Stimulated activated CD8-positive, alpha-beta memory T cell treated with anti-CD3 and anti-CD28 coated beads, Interleukin-7, amount 100 ng/mL, for 24 hours (primary cell): ENCODE measurements at places on chromosomes 4 and X.

- no peak for DNase-seq
Observed at GRCh38 chr4:179804440-179804839, 2362.2 kb upstream of the AGA start.

GRCh38 chr4:39713691-39714090 lies 15.8 kb downstream of the UBE2K start:
- no peak for DNase-seq

GRCh38 chr4:170022211-170022610 lies 4.0 kb downstream of the MFAP3L start:
- no peak for DNase-seq

DNA sequence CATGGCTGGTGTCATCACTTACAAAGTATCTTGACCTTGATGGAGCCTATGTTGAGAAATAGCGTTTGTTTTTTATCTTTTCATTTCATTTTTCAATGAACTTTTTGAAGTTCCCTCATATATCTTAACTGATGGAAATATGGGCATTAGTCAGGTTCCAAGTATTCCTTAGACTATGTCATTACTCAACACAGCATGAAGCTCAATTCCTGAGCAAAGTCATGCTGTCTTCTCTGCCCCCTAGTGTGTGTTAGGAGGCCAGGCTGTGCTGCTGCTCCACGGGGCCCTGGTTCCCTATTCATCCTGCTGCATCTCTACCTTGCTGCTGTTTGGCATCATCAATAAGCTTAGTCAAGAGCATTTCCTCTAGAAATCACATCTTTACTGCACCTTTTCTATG lies 40.9 kb downstream of the GPR143 start:
- no peak for DNase-seq

DNA sequence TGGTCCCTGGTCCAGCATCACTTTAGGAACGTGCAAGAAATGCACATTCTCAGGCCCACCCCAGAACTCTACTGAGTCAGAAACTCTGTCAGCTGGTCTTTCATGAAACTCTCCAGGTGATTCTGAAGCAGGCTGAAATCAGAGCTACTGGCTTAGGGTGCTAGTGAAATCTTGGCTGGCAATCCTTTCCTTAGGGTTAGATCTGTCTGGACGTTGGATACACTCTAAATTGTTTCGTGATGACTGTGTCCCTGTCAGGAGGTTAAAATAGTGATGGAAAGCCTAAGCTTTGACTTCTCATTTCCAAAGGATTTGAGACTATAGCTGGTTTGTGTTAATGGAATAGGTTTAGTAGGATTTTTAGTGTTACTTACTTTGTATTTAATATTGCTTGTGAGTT lies 99.1 kb downstream of the ARHGAP10 start:
- DNase-seq: no peak

DNA sequence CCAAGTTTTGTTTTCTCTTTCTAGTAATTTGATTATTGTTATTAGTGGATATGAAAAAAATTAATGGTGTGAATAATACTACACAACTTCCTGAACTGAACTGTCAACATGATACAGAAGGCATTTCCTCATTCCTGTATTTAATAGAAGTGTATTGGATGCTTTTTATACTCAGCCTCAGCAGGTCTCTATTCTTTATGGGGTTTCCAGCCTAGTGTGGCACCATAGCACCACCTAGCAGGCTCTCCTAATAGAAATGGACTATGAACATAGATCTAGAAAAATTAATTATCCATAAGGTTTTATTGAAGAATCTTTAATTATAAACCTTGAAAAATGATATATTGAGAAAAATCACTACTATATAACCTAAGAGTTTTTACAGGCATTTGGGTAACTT lies 52.4 kb downstream of the GLRB start:
- no peak for DNase-seq

DNA sequence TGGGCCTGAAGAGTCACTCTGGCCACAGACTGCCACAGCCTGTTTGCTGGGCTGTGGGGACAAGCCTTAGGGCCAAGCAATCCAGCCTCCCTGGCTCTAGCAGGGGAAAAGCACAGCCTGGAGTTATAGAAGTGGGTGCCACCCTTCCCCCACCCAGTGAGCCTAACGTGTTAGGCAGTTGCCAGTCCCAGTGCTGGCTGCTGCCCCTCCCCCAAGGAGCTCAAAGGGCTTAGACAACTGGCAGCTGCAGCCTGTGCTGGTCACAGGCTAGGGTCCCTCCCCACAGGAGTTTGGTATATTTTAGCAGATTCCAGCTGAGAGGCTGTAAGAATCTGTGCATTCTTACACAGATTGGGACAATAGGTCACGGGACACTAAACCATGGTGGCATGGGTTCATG lies 370.3 kb upstream of the FGF16 start:
- DNase-seq: no peak

DNA sequence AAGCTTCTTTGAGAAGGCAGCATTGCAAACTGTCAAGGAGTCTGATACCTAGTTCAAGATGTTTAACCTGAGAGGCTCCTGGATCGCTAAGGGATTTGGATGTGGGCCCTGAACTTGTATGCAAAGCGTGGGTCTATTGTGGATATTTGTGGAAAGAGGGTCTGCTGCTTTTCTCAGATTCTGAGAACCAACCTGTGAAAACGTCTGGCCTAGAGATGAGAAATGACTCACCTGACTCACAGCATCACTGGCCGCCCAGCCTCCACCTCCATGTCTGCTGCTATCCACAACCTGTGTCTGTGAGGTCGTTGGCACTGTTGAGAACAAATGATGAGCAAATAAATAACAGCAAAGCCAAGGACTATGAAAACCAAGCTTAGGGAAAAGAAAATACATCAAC lies 33.3 kb upstream of the PROM1 start:
- DNase-seq: no peak

- DNase-seq: no peak
Observed at GRCh38 chr4:19577097-19577496, 674.6 kb upstream of the SLIT2 start.

- DNase-seq: no peak
Observed at GRCh38 chrX:2924151-2924550, 5.0 kb downstream of the ARSD start.

DNA sequence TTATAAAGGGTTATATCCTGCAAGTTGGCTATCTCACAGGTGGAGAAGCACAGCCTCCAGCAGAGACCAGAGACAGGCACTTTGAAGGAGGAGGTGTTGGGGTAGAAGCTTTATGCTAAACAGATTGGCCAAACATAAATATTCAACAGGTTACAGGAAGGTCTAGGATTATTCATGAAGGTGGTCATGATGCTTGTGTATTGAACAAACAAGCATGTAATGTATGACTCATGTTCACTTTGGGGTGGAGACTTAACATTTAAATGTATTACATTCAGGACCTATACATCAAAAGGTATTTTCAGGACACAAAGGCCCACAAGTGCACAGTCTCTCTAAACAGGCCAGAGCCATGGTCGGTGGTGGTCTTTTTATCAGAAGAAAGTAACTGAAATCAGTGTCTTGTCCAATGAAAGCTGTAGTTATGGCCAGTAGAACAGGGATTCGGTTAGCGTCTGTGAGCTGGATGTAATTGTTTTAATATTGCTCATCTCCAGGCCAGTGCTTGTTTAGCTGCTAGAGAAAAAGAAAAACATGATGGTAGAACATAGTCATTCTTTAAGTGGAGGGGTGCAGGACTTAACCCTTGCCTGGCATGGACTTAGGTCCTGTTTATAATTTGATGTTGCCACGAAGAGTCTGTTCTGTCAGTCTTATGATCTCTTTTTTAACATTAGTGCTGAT lies 555.2 kb upstream of the PCDH10 start:
- DNase-seq: no peak
